ENCODE measurements at places on chromosomes 11 and 22.

DNA sequence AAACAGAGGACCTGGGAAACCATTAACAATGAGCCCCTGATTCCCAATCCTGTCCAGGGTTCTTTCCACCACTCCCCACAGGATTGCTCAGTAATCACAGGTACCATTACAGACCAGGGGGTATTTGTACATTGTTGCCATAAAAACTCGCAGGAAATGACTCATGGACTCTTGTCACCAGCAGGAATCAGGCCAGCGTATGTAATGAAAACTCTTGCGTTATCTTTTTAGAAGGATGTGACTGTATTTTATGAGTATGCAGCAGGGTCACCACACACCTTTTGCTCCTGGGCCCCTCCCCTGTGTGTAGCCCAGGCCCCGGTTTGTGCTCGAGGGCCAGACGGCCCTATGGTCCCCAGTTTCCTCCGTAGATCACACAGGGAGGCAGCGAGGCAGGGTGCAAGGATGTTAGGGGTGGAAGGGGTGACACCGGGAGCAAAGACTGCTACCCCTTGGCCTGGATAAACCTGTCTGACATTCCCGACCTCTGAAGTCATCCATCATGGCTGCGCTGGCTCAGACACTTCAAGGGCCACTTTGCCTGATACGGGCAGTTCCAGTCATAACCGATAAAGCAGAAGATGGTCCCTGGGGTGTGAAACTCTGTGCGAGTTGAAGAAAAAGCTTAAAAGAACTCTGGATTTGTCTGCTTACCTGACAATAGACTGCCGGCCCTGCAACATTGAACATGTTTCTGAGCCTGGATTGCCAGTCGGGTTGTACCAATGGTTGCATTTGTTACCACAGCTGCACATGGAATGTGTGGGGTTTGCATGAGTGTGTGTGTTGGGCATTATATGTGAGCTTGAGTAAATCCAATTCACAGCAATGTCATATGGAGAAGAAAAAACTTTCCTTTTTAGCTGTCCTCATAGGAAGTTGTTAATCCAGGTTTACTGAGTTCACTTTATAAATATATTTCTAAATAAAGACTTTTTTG is 56.9 kb downstream of the MICAL2 start:
- DNase-seq: peak; percentile 32

DNA sequence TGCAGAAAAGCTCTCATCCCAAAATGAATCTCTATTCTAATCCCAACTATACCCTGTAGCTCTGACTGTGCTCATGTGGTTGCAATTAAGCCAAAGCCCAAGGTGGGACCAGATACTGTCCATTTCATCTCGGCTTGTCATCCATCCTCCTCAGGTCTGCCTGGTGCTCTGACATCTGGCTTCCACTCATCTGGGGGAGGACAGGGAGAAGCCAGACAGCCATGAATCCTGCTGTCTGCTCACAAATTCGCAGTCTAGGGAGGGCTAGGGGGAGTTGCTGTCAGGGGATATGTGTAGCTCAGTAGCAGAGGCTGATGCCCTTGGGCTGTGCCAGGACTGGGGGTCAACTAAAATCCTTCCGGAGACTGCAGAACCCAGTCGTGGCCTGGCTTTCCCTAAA is 167.1 kb downstream of the ETS1 start:
- no peak for DNase-seq

- no peak for DNase-seq
Observed at GRCh38 chr11:34268906-34269430, 88.8 kb downstream of the ABTB2 start.

DNA sequence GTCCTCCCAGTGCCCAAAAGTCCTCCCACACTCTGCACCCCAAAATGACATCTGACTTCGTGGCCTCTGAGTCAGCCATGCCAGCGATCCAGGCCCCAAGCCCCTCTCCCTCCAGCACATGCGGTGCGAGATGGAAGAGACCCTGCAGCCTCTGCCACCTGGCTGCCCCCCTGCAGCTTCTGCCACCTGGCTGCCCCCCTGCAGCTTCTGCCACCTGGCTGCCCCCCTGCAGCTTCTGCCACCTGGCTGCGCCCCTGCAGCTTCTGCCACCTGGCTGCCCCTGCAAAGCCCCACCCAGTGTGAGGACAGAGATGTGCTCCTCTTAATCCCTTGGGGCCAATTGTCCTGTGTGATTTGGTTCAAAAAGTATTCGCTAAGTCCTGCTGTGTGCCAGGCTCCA is 68.0 kb downstream of the WNT7B start:
- no peak for DNase-seq

GRCh38 chr22:31806751-31807150 is 52.9 kb downstream of the DEPDC5 start:
- DNase-seq: no peak

All from activated naive CD4-positive, alpha-beta T cell treated with Interleukin-2 at 50 U/mL for 16 hours (primary cell).